Common myeloid progenitor, CD34-positive (primary cell): ENCODE measurements at places on chromosomes 6 and 20.

- DNase-seq = no peak
Observed at GRCh38 chr20:51383891-51384510, 158.5 kb downstream of the NFATC2 start.

- DNase-seq = peak; percentile 20
Observed at GRCh38 chr6:123380257-123380656, 256.5 kb downstream of the TRDN start.

DNA sequence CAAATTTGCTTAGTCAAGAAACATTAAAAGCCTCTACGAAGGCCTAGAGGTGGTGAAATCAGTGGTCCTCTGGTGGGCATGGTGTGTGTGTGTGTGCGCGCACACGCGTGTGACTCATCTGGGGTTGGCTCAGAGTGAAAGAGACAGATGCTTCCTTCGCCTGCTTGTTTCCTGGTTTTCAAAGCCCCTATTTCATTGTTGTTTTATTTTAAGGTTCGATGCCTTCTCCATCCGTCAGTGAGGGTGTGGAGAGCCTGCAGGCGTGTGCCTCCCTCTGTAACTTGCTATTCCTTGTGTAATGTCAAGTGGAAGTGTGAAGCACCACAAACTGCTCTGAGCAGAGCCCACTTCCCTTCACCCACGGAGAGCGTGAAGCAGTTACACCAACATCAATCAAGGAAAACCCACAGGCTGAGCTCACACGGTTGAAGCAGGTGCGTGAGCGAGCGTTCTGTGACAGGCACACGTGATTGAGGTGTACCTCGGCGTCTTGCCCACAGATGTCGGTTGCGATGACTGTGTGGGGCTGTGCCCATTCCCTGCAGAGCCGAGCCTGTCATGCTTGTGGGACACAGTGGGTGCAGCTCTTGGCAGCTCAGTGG lies 233.9 kb downstream of the PRL start:
- DNase-seq = peak; percentile 90

DNA sequence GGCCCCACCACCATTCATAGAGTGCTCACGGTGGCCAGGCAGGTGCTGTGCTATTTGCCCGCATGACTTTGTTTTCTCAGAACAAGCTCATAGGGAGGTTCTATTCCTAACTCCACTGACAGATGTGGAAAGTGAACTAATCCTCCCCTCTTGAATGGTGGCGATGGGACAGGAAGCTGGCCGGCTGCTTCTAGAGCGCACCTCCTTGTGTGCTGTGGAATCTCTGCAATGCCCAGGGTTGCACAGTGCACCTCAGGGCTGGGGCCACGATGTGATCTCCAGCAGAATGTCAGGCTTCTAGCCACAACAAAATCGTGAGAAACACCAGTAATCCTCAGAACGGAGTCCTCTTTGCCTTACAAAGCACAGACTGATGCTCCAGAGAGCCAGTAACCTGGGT lies 53.8 kb upstream of the SLC22A23 start:
- DNase-seq = no peak

DNA sequence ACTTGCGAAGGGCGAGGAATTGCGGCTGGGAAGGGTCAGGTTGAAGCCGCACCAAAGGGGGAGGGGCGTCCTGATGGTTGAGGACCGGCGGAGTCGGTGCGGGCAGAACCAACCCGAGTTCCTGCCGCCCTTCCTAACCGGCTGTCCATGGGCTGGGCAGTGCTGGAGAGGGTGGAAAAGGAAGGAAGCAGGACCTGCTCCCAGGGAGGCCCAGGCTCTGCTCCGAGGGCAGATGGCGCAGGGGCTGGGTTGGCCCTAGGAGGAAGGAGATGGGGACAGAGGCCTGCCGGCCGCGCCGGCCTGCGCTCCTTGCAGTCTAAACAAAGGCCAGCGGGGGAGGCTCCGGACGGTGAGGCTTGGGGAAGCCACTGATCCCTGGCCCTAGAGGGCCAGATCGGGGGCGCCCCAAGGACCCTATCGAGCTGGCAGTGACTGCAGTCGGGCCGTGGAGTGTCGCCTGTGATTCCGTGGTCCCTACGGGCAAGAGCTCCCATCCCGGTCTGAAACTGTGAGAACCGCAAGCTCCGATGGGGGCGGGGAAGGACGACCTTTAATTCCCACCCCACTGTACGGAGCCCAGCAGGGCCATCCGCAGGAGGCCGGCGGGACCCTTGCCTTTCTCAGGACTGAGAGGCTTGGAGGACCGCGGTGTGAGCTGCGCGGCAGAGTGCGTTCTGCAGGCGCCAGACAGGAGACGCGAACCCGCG lies 39.4 kb downstream of the YTHDF1 start:
- no peak for DNase-seq

GRCh38 chr6:40563111-40563510 lies 24.1 kb downstream of the LRFN2 start:
- DNase-seq = no peak

- no peak for DNase-seq
Observed at GRCh38 chr6:129795261-129795660, 65.9 kb downstream of the TMEM244 start.

DNA sequence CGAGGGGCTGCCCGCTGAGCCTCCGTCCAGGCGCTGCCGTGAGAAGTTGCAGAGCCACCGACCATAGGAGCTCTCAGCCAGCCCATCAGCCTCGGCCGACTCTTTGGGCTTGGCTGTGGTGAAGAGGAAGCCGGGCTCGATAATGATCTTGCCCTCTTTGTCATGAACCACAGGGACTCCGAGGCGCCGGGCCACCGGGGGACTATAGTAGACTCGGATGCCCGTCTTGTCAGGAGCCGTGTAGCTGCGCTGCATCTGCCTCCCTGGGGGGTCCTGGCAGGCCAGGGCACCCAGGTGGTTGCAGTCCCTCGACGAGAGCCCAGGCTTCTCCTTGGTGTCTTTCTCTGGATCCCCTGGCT lies 20.5 kb upstream of the DSN1 start:
- DNase-seq = peak; percentile 17

DNA sequence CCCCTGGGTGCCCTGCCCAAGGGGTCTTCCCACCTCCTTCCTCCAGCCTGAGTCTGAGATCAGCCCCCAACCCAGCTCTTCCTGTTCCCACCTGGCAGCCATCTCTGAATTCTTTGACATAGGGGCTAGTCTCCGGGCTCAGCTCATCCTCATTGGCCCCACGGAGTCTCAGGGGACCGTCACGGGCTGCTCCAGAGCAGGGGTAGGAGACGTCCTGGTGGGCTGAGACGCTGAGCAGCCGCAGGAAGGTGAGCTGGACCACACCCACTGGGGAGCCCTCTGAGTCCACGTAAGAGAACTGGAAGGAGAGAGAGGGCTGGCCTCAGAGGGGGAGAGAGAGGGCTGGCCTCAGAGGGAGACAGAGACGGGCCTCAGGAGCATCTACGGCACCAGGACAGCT lies 28.1 kb downstream of the COL11A2 start:
- DNase-seq = no peak

DNA sequence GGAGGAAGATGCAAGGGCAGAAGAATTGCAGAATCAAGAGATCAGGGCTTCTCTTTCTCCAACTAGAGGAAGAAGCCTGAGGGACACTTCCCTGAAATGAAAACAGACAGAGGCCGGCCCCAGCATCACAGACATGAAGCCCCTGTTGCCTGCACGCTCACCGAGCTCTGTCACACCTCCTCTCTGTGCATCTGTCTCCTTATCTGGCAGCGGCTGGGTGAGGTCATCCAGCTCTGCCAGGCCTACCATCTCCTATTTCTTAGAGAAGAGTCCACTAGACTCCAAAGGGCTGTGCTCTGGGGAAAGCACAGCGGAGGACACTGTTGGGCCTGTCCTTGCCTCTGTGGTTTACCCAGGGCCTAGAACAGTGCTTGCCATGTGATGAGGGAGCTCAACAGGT lies 71.9 kb upstream of the MLN start:
- DNase-seq = no peak

GRCh38 chr6:135922174-135922573 lies 70.7 kb downstream of the PDE7B start:
- no peak for DNase-seq

DNA sequence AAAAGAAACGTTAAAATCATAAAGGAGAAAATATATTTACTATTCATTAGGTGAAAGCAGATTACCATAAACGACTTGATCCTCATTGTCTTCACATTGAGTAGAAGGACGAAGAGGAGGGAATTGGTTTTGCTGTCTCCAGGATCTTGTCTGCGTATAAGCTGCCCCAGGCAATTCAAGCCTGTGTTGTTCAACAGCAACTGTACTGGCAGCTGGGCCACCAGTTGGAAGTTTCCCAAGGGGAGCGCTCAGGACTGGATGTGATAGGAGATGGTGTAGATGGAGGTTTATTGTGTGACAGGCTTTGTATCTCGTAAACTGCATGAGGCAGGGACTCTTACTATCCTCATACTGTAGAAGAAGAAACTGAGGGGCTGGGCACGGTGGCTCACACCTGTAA lies 3.9 kb upstream of the FANCE start:
- no peak for DNase-seq

DNA sequence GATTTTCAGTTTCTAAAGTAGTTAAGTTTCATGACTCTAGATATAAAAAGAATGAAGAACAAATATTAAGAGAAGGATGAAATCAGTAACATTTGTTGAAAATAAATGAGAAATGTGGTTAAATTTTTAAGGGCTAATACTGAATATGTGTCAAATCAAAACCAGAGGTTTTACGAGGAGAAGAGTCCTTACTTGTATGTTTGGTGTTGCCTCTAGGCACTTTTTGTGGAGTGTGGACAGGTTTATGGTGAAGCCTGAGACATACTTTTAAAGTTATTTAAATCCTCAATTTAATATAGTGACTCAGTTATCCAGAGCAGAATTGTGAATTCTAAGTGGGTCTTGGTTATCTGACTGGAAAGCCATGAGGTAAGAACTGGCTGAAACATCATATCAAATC lies 68.7 kb downstream of the COL19A1 start:
- DNase-seq = no peak

DNA sequence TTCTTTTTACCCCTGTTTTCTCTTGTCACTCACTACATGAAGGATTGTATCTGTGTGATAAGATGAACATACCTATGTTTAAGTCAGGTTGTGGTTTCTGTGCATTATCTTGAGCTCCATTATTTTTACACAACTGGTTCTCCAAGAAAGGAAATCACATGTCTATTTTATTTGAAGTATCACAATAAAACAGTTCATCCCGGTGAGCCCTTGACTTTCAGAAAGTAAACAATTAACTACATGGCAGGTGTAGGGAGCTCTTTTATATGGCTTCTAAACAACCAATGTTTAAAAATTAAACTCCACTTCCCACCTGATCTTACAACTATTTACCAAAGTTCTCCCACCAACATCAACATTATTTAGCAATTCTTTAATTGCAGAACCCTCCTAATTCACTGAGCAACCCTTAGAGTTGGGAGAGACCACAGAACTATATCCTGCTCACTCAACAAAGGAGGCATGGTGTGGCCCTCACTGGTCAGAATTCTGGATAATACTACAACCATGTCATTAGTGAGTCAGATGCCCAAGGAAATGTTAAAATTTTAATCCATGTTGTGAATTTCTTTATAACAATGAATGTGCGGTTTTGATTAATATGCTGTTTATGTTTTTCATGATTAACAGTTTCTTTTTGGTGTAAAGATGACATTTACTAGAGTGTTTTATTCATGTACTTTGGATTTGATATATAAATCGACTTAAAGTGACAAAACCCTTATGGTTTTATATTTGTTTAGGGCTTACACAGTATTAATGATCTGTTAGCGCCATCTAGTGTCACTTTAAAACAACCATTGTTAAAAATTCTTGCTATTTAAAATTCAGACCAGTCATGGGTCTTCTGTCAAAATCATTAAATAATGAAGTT lies 50.0 kb upstream of the SCGN start:
- peak; percentile 71 for DNase-seq

DNA sequence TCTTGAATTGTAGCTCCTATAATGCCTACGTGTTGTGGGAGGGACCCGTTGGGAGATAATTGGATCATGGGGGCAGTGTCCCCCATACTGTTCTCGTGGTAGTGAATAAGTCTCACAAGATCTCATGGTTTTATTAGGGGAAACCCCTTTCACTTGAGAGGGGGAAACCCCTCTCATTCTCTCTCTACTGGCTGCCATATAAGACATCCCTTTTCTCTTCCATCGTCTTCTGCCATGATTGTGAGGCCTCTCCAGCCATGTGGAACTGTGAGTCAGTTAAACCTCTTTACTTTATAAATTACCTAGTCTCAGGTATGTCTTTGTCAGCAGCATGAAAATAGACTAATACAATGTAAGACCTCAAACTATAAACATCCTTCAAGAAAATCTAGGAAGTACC lies 23.1 kb downstream of the PAQR8 start:
- DNase-seq = no peak

GRCh38 chr6:44297063-44298038 lies 15.8 kb downstream of the AARS2 start:
- DNase-seq = peak; percentile 66

DNA sequence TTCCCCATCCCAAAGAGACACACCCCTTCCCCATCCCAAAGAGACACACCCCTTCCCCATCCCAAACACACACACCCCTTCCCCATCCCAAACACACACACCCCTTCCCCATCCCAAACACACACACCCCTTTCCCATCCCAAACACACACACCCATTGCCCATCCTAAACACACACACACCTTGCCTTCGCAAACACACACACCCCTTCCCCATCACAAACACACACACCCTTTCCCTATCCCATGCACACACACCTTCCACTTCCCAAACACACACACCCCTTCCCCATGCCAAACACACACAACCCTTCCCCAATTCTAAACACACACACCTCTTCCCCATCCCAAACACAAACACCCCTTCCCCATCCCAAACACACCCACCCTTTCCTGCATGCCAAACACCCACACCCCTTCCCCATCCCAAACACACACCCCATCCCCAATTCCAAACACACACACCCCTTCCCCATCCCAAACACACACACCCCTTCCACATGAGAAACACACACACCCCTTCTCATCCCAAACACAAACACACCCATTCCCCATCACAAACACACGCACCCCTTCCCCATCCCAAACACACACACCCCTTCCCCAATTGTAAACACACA lies 315.3 kb downstream of the KIF16B start:
- no peak for DNase-seq

- DNase-seq = no peak
Observed at GRCh38 chr6:158815379-158815724, 3.8 kb downstream of the EZR start.

DNA sequence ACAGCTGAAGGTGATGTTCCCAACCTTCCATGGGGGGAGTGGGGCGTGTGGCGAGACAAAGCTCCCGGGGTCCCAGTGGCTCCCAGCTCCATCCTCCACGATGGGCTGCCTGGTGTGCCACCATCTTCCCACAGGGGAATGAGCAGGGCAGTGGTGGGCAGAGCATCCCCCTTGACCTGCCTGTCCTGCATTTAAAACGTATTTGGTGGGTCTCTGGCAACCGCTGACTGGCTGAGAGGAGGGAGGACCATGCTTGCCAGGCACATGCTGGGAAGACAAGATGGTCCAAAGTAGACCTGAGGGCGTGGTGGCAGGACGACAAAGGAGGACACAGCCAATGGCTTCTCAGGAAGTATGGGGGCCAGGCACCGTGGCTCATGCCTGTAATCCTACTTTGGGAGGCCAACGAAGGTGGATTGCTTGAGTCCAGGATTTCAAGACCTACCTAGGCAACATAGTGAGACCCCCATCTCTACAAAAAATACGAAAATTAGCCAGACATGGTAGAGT lies 4.9 kb downstream of the TLDC2 start:
- no peak for DNase-seq

GRCh38 chr6:38713812-38714211 lies 1.3 kb upstream of the DNAH8 start:
- peak; percentile 71 for DNase-seq
